ENCODE measurements at places on chromosomes 13 and 19.

GRCh38 chr19:32200312-32201038 lies 144.9 kb upstream of the ZNF507 start:
- DNase-seq: no peak

GRCh38 chr13:98180092-98180491 lies 3.0 kb upstream of the RNF113B start:
- no peak for DNase-seq

- DNase-seq: no peak
These were observed 11.3 kb upstream of the EMC10 start for GRCh38 chr19:50465000-50465399.

- no peak for DNase-seq
These were observed 1729.5 kb upstream of the SPRY2 start for GRCh38 chr13:82070416-82070815.

- DNase-seq: no peak
These were observed 84.5 kb upstream of the IRS2 start for GRCh38 chr13:109870696-109871370.

DNA sequence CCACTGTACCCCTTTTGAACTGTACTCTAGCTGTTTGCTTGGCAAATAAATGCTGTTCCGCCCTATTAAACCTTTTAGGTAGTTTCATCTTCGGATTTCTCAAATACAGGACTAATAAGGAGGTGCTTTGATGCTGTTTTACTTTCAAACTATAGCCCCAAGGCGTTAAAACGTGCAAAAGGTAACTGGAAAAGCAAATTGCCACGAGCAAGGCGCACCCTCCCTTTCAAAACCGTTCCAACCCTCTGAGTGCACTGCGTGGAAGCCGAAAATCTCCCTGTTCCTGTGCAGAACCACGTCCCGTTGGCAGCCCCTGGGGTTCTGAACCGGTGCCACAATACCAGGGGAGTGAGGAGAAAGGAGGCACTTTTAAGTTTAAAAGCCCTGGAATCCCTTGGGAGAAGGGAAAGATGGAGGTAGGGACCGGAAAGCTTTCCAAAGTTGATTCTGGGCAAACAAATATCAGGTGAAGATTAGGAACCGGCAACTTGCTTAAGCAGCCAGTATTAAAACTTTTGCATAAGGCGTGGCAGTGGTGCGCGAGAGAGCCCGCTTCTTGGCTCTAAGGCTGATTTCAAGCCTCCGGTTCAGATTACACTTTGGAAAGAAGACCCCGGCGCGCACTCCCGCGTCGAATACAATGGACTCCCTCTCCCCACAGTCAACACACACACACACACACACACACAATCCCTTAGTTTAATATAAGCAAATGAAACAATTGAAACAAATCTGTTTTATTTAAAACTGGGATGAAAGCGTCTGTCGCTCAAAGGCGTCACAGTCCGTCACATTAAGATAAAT lies 9.5 kb downstream of the POU4F1 start:
- no peak for DNase-seq

Measured in activated effector memory CD4-positive, alpha-beta T cell treated with Interleukin-2 at 50 U/mL for 16 hours (primary cell).